NCI-H1436 treated with DMSO at 0.1 percent for 48 hours (cell line): ENCODE measurements at places on chromosomes 3 and 15.

DNA sequence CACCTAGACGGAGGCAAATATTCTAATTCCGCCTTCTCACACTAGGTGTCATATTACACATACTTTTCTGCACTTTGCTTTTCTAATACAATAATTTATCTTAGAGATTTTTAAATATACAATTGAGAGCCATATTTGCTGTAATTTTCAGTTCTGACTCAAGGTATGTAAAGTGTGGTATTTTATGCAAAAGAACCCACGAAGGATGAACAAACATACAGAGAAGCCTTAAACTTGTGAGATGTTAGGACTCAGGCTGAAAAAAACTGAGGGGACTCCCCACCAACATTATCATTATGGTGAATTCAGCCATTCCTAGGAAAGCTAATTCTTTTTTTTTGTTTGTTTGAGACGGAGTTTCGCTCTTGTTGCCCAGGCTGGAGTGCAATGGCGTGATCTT, 9.6 kb downstream of the ZBTB11 start:
- no peak for DNase-seq

- no peak for DNase-seq
These were observed 17.3 kb upstream of the HRH1 start for GRCh38 chr3:11136830-11137626.

DNA sequence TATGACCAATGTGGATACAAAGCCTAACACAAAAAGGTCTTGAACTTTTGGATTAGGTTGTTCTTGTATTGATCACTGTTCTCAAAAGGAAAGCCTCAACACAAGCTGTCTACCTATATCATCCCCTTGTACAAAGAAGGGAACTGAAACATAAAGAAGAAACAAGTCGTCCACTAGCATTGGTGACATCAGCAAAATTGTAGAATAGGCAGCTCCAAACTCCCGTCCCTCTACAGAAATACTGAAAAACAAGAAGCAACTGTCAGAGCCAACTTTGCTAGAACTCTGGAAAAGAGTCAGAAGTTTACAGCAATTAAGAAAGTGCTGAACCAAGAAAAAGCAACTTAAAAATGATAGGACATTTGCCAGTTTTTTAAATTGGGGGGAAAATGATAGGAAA, 7.5 kb upstream of the NR1I2 start:
- no peak for DNase-seq

- DNase-seq, result peak; percentile 73
These were observed at the start of gene SLC35G2 for GRCh38 chr3:136818769-136819391. SLC35G2 (plus strand) TSS chr3:136819126; CDS start chr3:136854461, 35,335 bp downstream.

DNA sequence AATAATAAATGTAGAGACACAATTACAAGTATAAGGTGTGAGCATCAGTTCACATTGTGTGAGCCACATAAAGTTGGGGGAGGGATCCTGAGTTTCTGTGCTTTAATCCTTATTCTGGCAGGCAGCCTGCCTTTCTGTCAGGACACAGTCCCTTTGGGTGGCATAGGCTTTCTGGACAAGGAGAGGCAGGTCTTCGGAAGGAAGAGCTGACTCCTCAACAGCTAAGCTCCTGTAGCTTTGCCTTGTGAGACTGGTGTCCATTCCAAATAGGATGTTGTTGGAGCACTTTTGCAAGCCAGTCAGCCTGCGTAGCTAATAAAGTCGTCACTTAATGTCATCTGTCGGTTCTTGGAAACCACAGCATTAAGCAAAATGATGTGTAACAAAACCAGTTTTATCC, 151.9 kb upstream of the MCTP2 start:
- no peak for DNase-seq

GRCh38 chr3:147574621-147575020, 165.5 kb downstream of the ZIC1 start:
- DNase-seq, result no peak

- no peak for DNase-seq
These were observed 7.8 kb downstream of the MELTF start for GRCh38 chr3:197021729-197022404.

DNA sequence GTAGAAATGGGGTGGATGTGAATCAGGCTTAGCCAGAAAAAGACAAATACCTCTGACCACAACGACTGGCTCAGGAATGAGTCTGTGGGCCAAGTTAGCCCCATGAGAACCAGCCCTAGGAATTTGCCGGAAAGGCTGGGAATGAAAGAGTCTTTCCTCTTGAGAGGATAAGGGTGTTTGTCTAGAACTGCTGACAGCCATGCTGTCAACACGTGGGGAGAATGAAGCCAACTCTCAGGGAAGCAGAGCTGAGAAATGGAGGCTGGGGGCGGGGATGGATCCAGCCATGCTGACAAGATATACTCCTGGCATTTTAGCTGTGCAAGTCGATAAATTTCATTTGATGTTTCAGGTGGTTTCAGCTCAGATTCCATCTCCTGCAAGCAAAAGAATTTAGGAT, 10.6 kb upstream of the SLC6A1 start:
- no peak for DNase-seq

DNA sequence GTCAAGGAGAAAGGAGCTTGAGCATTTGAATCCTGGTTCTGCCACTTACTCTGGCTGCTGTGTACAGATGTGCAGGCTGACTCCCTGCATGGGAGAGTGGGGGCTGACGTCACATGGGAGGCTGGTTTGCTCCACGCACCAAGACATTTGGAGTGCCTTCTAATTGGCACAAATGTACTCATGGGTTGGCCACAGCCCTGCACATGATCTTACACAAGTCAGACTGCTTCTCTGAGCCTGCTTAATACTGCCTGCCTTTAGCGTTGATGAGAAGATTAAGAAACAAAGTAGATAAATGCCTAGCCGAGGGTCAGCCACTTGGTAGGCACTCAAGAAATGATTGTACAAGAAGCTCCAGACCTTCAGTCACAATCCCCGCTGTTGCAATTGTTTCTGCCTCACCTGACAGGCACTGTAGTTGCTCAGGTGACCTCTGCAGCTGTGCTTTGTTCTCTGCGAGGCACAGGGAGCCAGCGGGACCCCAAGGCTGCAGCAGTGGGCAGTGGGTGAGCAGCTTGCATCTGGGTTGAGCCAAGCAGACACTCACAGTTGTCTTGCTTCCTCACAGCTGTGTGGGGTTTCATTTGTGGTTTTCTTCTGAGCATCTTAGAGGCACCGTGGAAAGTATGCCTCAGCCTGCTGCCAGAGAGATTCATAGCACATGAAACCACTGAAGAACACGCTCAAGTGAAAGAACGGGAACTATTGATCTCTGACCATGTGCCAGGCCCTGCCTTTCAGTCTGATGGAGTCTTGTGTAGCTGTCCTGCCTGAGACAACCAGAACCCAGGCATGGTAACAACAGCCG, 33.1 kb downstream of the GRK7 start:
- DNase-seq, result no peak

DNA sequence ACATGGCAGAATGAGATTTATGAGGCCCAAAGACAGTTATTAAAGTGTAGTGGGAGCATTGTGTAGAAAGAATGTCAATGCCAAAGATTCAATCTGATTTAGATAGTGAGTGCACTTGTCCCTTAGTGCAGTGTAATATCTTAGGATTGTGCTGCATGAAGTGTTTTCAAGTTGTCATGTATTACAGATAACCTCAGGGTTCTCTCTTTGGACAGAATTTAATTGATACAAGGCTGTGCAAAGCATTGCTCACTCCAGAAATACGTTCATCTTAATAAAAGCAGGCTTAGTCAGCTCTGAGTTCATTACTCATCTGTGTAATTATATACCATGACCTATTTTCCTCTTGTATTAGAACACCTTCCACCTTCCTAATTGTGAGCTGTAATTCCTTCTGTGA, 16.0 kb upstream of the GPR171 start:
- no peak for DNase-seq

- DNase-seq, result no peak
These were observed 38.1 kb upstream of the LDHAL6B start for GRCh38 chr15:59168536-59168935.

GRCh38 chr3:193640728-193641439, 47.9 kb downstream of the OPA1 start:
- no peak for DNase-seq

GRCh38 chr3:19149368-19149767, 1.1 kb downstream of the KCNH8 start:
- DNase-seq, result no peak

DNA sequence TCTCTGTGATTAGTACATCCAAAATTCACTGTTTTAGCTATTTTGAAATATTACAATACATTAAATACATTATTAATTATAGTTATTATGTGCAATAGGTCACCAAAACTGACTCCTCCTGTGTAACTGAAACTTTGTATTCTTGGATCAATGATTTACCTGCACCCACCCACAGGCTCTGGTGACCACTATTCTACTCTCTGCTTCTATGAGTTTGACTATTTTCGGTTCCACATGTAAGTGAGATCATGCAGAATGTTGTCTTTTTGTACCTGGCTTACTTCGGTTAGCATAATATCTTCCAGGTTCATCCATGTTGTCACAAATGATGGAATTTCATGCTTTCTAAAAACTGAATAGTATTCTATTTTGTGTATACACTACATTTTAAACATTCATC, 43.8 kb downstream of the SLC2A2 start:
- no peak for DNase-seq

GRCh38 chr3:163555918-163556317, 1522.4 kb downstream of the SI start:
- no peak for DNase-seq

- DNase-seq, result no peak
These were observed 35.4 kb downstream of the RNU5B-1 start for GRCh38 chr15:65339920-65340319.

DNA sequence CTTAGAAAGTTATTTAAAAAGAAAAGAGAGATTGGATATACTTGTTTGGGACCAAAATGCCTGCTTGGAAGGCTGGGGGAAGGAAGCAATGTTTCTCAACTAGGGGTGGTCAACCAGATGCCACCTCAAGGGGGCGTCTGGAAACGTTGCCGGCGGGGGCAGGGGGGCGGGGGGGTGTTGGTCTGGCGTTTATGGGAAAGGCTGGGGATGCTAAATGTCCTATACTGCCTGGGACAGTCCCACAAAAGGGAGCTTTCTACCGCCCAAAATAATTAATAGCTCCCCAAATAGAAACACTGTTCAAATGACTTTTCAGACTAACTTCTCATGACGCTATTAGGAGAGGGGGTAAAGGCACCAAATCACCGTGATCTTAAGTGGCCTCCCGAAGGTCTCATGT, 2.2 kb downstream of the POLG start:
- DNase-seq, result no peak

DNA sequence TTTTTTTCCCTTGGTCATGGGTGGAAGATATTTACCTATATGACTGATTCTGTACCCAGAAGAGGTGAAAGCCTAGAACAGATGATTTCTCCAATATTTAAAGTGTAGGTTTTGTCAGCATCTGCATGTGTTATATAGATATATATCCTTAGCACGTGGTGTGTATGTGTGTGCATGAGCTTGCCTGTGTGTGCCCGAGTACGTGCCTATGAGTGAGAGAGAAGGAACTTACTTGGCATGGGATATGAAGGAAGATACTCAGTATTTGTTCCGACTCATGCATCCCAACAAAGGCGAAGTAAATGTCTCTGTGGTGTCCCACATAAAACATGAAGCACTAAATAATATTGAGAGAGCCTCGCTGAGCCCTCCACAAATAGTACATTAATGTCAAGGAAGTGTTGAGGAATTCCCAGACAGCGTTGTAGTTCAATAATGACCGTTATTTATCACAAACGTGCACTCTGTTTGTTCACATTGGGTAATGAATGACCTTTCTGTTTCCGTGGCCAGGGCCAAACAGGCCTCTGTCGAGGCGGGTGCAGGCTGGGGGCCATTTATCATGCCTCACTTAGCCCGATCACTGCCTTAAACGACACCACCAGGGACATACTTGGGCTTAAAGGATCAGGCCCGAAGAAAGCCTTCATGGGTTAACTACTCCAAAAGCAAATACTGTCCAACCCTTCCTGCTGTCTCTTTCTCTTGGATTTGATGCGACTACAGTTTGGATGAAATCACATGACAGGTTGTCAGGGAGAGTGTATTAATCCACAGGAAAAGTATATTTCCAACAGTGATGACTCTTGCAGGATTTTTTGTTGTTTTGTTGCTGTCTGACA, 267.7 kb downstream of the PTPRG start:
- no peak for DNase-seq

GRCh38 chr3:143276592-143276991, 157.0 kb downstream of the CHST2 start:
- DNase-seq, result no peak

DNA sequence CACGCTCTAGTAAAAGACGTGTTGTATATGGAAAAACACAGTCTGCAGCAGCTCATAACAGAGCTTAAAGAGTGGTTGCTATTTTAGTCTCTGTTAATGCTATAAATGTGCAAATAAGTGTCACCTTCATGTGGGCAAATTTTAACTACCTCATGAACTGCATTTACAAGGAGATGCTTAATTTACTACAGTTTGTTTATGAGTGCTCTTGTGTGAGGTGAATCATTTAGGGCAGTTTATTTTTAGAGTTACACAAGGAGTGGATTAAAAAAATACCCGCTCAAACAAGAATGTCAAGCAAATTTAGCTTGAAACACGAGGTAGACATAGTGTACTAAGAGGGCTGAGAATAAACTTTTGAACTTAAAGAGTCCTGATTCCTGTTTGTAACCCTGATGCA, 579.0 kb downstream of the MFSD1 start:
- DNase-seq, result no peak

GRCh38 chr3:61610316-61610715, 48.9 kb downstream of the PTPRG start:
- DNase-seq, result no peak

- no peak for DNase-seq
These were observed 126.3 kb downstream of the IQCH start for GRCh38 chr15:67380921-67381320.

DNA sequence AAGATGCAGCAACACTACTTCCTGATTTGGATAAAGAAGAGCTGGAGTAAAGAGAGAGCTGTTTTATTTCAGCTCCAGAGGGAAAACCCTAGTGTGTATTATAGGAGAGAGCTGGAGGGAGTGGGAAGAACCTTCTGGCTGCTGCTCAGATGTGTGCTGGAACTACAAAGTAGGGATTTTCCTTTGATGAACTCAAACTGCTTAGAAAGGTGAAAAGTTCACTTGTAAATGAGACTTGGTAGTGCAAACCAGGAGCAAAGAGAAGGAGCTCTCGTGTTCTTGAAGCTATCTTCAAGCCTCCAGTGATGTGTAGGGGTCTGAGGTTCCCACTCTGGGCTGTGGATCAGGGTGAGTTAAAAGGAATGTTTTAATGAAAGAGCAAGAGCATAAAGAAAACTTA, 110.4 kb downstream of the EDEM1 start:
- no peak for DNase-seq

- DNase-seq, result no peak
These were observed 89.0 kb upstream of the TPM1 start for GRCh38 chr15:62953496-62954045.

DNA sequence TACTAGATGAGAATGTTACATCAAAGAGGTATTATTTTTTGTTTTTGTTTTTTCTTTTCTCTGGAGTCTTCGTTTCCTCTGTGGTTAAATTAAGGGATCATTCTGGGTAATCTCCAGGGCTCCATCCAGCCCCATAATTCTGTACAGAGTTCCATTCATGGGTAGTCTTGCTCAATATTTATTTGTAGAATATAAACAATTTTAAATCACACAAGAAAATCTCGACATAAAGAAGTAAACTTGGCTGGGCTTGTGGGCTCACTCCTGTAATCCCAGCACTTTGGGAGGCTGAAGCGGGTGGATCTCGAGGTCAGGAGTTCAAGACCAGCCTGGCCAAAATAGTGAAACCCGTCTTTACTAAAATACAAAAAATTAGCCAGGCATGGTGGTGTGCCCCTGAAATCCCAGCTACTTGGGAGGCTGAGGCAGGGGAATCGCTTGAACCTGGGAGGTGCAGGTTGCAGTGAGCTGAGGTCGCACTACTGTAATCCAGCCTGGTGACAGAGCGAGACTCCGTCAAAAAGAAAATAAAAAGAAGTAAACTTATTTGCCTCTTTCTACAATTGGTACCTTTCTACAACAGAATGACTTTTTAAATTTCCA, 166.8 kb upstream of the TGFBR2 start:
- no peak for DNase-seq
